ENCODE measurements at places on chromosomes 5 and 9.
A peak's percentile ranks its signal among the peaks of the same experiment; 100 is the strongest.

GRCh38 chr5:1792842-1793266, 6.8 kb downstream of the MRPL36 start:
- DNase-seq: peak; percentile 79

GRCh38 chr9:90822866-90823265, 21.2 kb downstream of the SYK start:
- DNase-seq: no peak

DNA sequence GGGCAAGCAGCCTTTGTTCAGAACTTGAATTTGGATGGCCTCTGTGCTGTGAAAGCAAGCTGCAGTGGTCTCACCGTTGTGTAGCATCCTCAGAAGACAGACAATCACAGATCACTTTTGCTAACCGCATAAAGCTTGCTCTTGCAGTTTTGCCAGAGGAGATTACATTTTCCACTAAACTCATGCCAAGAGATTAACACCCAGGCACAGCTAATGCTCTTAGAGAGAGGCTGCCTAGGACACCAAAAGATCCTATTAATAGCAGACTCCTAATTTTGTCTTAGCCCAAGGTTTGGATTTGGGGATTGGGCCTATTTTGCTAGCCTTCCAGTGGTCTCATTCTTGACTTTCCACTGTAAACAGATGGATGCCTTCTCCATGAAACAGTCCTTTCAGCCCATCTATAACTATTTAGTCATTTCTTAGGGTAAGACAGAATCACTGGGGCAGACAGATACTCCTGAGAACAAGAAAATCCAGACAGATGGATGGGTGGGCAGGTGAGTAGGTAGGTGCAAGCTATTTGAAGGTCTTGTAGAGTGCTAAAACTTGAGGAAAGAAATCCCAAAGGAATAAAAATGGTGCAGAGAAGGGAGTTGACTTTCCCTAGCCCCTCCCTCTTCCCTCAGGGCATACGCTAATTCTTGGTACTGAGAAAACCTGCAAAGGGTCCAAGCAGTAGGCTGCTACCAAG, 506.2 kb downstream of the SPOCK1 start:
- DNase-seq: no peak

DNA sequence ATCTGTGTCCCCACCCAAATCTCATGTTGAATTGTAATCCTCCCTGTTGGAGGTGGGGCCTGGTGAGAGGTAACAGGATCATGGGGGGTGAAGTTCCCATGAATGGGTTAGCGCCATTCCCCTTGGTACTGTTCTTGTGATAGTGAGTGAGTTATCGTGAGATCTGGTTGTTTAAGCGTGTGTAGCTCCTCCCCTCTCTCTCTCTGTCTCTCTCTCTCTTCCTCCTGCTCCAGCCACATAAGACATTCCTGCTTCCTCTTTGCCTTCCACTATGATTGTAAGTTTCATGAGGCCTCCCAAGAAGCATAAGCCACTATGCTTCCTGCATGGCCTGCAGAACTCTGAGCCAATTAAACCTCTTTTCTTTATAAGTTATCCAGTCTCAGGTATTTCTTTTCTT, 28.8 kb downstream of the C5orf15 start:
- DNase-seq: no peak

GRCh38 chr5:14794583-14795230, 76.9 kb downstream of the ANKH start:
- no peak for DNase-seq

- DNase-seq: no peak
These were observed 105.7 kb downstream of the TMC1 start for GRCh38 chr9:72627147-72627546.

GRCh38 chr9:21605489-21605931, 123.4 kb upstream of the IFNE start:
- no peak for DNase-seq

- DNase-seq: no peak
These were observed 59.1 kb downstream of the PJA2 start for GRCh38 chr5:109350537-109351270.

DNA sequence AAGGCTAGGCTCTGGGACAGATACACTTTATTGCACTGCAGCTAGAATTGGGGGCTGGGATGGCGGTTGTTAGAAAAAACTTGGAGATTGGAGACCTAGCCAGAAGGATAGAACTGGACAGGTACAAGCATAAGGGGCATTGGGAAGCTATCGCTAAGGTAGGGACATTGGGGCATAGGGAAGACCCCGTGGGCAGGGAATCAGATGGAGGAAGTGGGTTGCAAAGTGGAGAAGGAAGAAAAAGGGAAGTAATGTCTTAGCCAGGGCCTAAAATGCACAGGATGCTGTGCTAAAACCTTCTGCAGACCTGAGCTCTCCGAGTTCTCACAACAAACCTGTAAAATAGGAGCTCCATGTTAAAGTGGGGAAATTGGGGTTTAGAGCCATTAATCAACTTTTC, 178.2 kb downstream of the ZDHHC21 start:
- no peak for DNase-seq

- no peak for DNase-seq
These were observed 42.3 kb downstream of the BASP1 start for GRCh38 chr5:17259630-17260257.

- no peak for DNase-seq
These were observed 22.0 kb upstream of the SCGB3A1 start for GRCh38 chr5:180613188-180613813.

DNA sequence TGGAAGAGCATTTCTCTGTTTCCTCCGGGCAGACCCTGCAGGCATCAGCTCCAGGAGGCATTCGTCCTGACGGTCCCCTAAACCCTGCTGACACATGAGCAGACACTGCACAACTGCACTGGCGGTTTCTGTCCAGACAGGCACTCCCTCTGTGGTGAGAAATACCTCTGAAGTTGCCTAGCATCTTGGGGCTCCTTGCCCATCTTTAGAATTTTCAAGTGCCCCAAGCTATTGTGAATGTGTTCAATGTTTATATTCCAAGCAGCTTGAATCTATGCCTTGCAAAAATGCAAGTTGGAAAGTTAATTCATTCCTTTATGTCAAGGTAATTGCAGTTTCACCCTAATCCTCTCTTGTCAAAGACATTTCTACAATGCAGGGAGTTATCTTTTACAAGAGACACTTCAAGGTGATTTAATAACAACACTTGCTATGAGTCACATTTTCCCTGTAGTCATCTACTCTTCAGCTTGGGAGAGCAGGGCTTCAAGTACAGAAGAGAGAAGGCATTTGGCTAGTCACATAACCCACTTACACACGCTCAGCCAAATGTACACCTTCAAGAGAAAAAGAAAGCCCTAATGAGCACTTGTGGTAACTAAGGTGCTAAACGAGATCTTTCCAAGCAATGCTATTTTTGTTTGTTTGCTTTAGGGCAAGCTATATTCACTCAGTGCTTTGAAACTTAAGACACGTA, 302.5 kb downstream of the MLLT3 start:
- no peak for DNase-seq

- DNase-seq: no peak
These were observed 93.1 kb downstream of the RALGPS1 start for GRCh38 chr9:127007638-127008037.
